Activated CD4-positive, alpha-beta T cell treated with anti-CD3 and anti-CD28 coated beads, Interleukin-2, amount 10 ng/mL, durations not matched to agents 7 days and 5 days (primary cell): ENCODE measurements at places on chromosomes 13 and 19. TPM values are rescaled to one million over a fixed set of nuclear protein-coding genes. Genes with fewer than 3 reads are reported as not detected.

Gene NLRP4
- not detected for total RNA-seq

DNA sequence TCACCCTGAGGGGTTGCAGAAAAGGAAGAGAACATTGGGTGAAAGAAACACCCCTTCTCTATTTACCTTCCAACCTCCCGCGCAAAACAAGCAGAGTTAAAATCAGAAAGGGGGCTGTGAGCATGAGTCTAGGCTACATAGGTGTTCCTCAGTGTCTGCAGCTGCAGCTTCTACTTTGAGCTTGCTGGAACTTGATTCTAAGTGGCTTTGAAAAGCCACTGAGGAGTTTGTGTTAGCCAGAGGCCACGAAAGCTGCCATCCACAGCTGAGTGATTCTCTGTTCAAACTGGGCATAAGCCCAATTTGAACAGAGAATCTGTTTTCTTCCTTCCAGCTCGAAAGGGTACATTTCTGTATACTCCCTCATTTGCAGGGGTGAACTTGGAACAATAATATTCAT, 343.9 kb downstream of the PCDH9 start:
- no peaks in the 10 kb centered on the region for H3K27me3 ChIP-seq
- H3K36me3 ChIP-seq = no peaks in the 10 kb centered on the region
- DNase-seq = no peak

GRCh38 chr19:43760941-43761340, 6.2 kb upstream of the SMG9 start:
- H3K36me3 ChIP-seq = peaks cover 29% of the 10 kb centered on the region
- H3K27ac ChIP-seq = no peak overlapping the region
- no peaks in the 10 kb centered on the region for H3K27me3 ChIP-seq
- DNase-seq = no peak

DNA sequence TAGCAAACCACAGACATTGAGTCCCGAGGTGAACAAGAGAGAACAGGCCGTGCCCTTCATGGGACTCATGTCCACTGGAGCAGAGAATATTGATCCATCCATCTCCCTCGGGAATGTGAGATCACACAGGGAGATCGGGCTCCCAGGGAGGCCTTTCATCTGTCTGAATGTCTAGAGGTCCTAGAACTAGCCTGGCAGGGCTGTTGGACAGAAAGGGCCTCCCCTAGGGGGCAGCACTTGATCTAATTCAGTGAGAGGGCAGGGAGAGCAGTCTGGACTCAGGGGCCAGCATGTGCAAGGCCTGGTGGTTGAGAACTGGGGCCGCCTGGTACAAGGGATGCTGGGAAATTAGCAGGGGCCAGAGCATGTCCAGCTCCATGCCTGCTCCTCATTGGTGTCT, 4.3 kb downstream of the RUVBL2 start:
- no peaks in the 10 kb centered on the region for H3K27me3 ChIP-seq
- peaks cover 8% of the 10 kb centered on the region for H3K36me3 ChIP-seq
- peaks cover 31% of the 10 kb centered on the region for H3K4me1 ChIP-seq
- no peak overlapping the region for H3K27ac ChIP-seq
- peak; percentile 74 for DNase-seq
- no peak overlapping the region for H3K4me3 ChIP-seq

DNA sequence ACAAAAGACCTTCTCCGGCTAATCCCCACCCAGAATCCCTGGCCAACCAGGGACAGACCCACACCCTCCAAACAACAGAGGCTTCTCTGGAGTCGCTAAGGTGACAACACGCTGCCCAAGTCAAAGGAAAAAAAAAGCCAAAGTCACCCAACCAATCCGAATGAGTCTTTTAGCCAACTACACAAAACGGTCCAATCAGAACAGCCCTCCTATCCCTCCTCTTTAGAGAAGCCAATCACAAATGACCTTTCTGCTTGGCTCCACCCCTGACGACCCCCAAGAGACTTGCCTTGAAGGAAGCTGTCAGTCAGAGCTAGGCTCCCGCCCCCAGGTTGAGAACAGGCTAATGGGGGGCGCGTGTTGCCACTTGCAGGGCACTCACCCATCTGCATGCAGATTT, 6.6 kb upstream of the FBXW9 start:
- DNase-seq = no peak
- peaks cover 2% of the 10 kb centered on the region for H3K4me1 ChIP-seq
- H3K27me3 ChIP-seq = no peaks in the 10 kb centered on the region
- no peak overlapping the region for H3K4me3 ChIP-seq
- peaks cover 42% of the 10 kb centered on the region for H3K36me3 ChIP-seq

Gene PROZ
- 0.19 TPM for total RNA-seq

- H3K4me1 ChIP-seq = no peaks in the 10 kb centered on the region
- no peak for DNase-seq
- H3K36me3 ChIP-seq = no peaks in the 10 kb centered on the region
- H3K27ac ChIP-seq = no peak overlapping the region
- no peak overlapping the region for H3K4me3 ChIP-seq
Measured at GRCh38 chr13:22800526-22801401, 380.0 kb upstream of the SGCG start.

- H3K4me3 ChIP-seq = no peak overlapping the region
- H3K27me3 ChIP-seq = no peaks in the 10 kb centered on the region
- no peak for DNase-seq
- H3K4me1 ChIP-seq = no peaks in the 10 kb centered on the region
- H3K36me3 ChIP-seq = no peaks in the 10 kb centered on the region
Measured at GRCh38 chr13:76271728-76272232, 614.4 kb downstream of the KCTD12 start.

DNA sequence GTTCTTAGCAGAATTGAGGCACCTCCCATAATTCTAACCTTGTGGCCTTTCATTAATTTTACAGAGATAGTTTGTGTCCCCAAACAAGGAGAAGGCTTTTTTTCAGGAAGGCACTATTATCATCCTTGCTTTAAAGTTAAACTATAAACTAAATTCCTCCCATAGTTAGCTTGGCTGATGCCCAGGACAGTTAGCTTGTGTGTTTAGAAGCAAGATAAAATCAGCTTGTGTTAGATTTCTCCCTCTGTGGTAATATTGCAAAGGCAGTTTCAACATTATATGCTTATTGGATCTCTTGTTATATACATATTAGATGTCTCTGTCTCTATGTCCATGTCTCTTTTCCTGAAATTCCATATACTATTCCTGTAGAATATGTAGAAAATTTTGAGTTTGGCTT, 342.7 kb downstream of the TBC1D4 start:
- H3K4me1 ChIP-seq = no peaks in the 10 kb centered on the region
- H3K27ac ChIP-seq = no peak overlapping the region
- H3K36me3 ChIP-seq = no peaks in the 10 kb centered on the region
- no peak overlapping the region for H3K4me3 ChIP-seq
